ENCODE measurements at places on chromosomes 2 and 18.

- peak; percentile 48 for DNase-seq
Measured at GRCh38 chr2:145085612-145086011, 565.7 kb upstream of the ZEB2 start.

GRCh38 chr2:227805578-227805977 is 8.1 kb upstream of the CCL20 start:
- DNase-seq: no peak

DNA sequence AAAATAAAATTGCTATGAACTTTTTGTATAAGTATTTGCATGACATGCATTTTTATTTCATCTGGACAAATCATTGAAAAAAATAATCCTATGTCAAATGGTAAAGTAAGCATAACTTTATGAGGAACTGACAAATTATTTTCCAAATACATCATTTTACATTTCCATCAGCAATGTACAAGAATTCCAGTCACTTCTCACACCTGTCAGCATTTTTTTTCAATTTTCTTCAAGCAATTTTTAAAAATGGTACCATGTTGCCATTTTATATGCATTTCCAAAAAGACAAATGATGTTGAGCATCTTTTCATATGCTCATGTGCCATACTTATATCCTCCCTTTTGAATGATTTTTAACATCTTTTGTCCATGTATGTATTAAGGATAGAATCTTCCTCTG is 961.7 kb upstream of the PIK3C3 start:
- no peak for DNase-seq

- DNase-seq: peak; percentile 62
Measured at GRCh38 chr2:206275312-206276055, 1.0 kb downstream of the ZDBF2 start.

GRCh38 chr2:71669628-71670429 is 216.5 kb downstream of the DYSF start:
- DNase-seq: no peak

DNA sequence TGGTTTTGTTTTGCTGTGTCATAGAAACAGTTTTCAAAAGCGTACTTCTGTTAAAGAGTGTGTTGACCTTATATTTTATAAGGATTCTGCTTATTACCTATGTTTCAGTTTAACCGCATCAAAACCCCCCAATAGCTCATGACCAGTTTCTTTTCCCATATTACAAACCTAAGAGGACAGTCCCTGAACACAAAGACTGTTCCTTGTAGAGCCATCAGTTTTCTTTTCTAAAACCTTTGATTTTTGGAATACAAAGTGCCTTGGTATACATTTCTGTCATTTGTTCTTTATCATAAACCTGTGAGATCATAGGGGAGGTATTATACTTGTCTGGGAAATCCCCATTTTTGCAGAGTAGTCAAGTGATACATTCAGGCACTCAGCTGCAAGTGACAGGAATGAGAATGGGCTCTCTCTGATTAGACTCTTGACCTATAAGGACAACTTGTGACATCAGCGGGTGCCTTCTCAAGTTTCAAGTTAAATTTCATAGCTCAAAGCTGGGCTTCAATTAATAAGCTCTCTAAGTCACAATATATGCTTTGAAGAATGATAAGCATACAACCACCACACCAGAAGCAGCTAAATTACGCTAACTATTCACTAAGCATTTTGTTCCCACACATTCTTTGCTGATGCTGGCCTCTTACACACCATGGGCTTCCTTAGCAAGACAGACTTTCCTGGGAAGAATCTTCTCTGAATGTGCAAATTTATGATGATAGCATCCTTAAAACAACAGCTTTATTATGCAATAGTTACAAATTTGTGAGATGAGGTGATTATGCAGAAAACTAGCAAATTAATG is 97.5 kb upstream of the CD302 start:
- no peak for DNase-seq

GRCh38 chr2:3728104-3729054 is 25.0 kb downstream of the DCDC2C start:
- DNase-seq: peak; percentile 88

DNA sequence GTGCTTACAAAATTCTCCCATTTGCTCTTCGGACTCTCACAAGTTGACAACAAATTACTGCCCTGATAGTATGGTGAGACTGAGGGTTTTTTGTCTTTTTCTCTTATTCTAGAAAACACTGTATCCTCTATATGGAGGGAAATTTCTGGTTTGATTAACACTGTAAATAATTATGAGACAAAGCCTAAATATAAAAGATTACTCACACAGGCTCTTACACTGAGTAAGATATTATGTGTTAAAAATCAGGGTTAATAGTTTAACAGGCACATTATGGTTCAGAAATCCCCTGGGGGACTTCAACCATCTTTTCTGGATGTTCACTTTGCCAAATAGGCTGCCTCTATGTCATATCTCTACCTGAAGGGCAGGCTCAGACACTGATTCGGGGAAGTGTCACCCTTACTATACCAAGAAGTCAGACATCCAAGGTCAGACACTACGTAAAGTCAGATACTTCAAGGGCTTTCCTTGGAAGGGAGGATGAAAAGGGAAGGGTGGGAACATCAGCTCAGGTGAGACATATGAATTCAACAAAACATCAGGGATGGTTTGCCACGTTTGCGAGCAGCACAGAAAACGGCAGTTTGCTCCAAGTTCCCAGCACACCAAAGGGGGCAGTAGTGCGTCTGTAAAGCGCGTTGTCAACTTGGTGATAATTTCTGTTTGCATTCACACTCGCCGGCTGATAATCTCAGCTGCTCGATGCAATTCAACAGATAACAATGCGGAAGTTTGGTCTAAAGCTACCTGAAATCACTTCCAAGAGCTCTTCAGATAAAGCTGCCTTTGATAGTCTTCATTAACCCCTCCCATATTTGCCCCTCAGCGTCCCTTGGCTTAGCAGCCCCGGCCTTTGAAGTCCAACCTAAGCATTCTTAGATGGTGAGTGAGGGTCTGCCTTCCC is 972 bp upstream of the RASGRP3 start:
- DNase-seq: peak; percentile 94

DNA sequence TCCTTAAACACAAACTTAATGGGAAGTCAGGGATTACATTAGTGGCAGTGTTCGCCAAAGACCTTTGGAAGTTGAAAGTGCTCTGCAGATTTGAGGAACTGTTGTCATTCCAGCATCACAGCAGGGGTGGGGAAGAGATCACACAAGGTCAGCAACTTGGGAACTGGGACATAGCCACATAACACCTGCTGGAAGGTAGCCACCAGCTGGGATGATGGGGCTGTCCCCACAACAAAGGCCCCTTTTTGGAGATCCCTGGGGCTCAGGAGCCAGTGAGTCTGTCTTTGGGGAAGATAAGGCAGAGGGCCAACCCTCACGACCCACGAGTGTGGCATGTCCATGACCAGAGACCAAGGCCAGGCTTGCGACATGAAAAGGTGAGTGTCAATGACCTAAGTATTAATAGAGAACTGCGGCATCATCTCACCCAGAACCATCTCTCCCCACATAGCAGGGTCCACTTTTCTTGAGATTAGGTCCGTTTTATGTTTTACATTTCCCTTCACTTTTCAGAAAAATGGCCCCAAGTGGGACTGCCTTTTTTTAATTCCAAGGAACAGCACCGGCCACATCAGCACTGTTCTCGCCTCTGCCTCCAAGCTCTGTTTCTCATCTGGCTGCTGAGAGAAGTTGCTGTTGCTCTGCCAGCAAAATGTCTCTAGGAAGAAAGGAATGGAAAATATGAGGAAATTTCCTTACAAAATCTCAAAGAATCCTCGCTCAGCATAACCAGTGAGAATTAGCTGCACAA is 106.9 kb downstream of the GFPT1 start:
- DNase-seq: peak; percentile 73

DNA sequence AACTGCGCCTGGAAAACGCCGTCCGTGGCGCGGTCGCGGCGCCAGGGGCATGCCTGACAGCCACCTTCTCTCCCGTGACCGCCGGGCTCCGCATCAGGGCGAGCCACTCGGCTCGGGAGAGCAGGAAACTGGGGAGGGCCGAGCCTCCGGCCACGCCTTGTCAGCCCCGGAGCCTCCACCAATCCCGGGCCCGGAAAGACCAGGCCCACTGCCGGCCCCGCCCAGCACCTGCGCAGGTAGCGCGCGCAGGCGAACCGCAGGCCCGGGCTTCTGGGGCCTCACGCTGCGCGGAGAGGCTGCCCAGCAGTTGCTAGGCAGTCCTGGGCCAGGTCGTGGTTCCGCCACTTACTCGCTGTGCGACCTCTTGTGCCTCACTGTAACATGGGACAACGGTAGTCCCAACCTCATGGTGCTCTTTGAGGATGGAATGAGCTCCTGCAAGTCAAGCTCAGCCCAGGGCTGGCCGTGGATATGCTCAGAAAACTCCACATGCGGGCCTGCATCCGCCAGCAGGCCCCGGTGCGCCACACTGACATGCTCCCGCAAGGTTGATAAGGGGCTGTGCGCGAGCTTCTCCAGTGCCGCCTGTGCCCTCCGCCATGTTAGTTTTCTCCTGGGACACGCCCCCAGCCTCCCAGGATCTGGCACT is 97.1 kb downstream of the INHBB start:
- DNase-seq: peak; percentile 31

DNA sequence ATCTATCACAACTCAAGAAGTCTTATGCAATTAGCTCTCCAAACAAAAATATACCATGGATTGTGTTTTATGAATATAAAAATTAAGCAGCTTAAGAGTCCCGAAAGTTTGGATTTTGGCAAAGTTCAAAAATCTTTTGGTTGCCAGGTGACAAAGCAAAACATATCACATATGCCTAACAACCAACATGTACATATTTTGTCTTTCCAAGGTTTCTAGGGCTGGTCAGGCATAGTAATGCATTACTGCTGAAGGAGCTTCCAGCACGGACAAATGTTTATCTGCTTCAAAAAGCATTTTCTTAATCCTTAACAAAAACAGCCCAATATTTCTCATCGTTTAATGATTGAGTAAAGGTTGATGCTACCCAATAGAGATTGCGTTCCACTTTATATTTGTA is 1327.1 kb upstream of the ZEB2 start:
- DNase-seq: peak; percentile 72

DNA sequence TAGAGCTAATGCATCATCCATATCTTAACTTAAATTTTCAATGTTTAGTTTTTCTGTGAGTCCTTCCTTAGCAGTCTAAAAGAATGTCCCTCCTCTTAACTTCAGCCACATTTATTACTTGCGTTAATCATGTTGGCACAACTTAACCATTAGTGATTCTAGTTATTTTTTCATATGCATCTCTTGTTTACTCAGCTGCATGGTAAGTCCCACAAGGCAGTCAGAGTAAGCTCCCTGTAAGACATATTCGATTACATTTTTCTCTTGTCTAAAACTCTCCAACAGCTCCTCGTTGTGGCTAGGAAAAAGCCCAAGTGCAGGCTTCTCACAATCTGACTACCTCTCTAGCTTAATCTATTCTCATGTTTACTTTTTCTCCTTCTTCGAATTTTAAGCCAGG is 2045.3 kb upstream of the PIK3C3 start:
- DNase-seq: peak; percentile 1

DNA sequence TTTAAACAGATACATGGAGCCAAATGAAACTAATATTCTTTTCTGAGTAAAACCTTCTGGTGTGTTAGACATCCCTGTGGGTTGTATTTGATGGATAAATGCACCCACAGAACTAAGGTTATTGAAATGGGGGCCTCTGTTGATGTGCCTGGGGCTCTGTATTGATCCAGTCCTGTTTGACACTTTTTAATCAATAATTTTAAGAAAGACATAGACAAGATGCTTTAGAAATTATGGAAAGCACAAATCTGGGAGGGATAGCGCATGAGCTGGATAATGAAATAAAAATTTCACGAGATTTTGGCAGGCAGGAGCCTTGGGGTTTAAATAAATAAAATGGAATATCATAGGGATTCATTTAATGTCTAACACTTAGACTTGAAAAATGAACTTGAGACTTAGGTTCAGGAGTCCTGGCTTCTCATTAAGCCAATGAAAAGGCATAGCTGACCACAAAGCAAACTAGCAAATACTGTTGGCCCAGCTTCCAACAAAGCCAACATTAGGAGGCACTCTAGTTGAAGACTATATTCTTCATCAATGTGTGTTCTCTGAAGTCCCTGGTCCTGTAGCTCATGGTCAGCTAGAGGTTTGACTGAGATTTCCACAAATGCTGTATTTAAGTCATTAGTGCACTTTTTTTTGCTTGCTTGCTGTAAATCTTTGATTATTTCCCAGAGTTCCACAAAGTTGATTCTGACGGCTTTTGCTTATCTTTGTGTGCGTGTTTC is 64.2 kb upstream of the SH3RF3 start:
- no peak for DNase-seq

GRCh38 chr2:14454202-14454601 is 178.3 kb upstream of the LRATD1 start:
- DNase-seq: no peak

GRCh38 chr2:21033237-21034155 is 10.4 kb downstream of the APOB start:
- DNase-seq: no peak

GRCh38 chr2:217826991-217827390 is 175.8 kb downstream of the TNS1 start:
- DNase-seq: peak; percentile 78

GRCh38 chr2:9179572-9180201 is 26.9 kb upstream of the ASAP2 start:
- no peak for DNase-seq

DNA sequence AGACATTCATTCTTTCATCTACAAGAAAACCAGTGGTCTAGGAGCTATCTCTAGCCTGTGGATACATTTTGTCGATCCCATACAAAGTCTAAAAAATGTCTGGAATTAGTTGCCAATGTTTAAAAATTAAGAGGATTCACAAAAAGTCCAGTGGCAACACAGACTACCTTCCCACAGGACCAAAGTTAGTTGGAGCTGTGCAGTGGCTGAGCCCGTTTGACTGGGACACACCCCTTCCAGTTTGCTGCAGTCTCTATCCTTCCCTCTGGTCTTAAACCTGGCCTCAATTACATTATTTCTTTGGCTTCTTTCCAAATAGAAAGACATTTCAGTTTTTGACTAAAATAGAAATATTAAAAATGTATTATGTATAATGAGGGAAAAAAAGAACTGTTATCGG is 18.6 kb downstream of the SLC16A14 start:
- no peak for DNase-seq

DNA sequence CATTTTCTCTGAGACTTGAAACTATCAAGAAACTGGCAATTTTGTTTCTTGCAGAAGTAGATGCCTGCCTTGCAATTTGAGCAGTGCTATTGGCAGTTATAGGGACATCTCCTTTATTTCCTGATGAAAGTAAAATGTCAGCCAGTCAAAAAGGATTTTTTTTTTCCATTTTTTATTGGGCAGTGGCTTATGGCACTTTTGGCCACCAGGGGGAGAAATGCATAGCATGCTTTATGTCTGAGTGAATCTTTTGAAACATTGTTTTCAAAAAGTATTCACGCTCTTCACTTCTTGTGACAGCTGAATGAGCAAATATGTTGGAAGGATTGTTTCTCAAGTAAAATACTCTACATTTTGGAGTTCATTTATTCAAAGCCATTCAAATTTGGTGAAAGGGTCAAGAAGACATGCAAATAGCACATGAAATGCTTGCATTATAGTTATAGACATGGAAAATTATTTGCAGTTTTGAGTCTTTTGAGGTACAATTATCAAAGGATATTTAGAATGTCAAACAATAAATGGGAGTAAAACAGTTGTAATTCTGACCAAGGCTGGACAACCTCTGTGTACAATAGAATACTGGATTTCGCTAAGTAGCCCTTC is 491.0 kb downstream of the CDH2 start:
- DNase-seq: peak; percentile 59

- no peak for DNase-seq
Measured at GRCh38 chr2:10867692-10868420, 43.9 kb upstream of the KCNF1 start.

- no peak for DNase-seq
Measured at GRCh38 chr2:196226058-196226706, 54.8 kb upstream of the STK17B start.

GRCh38 chr2:20999906-21000645 is 43.8 kb downstream of the APOB start:
- peak; percentile 38 for DNase-seq

- no peak for DNase-seq
Measured at GRCh38 chr18:67200665-67201064, 315.9 kb downstream of the DSEL start.
